Islet precursor cell (in vitro differentiated cells): ENCODE measurements at places on chromosomes 2 and 18.

GRCh38 chr18:29191263-29191662 is 1014.3 kb upstream of the CDH2 start:
- no peak for DNase-seq

DNA sequence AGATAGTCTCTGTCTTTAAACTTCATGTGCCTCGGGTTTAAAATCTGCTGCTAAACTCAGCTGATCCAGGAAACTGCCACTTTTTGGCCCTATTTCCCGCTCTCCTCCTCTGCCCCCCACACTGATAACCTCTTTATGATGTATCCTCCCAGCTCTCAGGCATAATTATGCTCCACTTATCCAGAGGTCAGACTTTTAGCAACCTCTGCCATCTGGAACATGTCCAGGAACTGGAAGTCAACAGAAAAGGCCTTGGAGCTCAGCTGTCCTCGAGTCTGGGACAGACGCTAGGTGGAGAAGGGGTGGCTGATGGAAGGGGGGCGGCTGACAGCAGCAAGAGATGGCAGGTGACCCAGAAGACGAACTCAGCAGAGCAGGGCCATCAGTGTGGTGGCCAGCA is 41.2 kb downstream of the ASAP2 start:
- DNase-seq: no peak

GRCh38 chr18:25322806-25323205 is 29.2 kb downstream of the ZNF521 start:
- DNase-seq: no peak

DNA sequence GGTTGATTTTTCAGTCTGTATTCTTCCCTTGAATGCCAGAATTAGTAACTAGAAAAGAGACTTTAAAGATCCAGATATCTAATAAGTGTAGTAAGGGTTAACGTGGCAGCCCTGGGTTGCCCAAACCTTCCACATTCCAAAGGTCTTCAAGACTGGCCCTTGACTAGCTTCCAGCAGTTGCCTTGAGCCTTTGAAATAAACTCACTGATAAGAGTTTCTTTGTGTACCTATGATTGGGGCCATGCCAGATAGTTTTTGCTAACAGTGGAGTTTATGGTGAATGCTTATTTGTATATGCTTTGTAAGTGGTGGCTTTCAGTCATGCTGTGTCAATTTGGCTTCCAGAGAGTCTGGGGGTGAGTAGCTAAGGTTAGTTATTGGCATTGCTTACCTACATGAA is 722.3 kb downstream of the RNF144A start:
- no peak for DNase-seq

GRCh38 chr18:60232541-60232940 is 140.0 kb downstream of the MC4R start:
- no peak for DNase-seq
